ENCODE measurements at places on chromosomes 6 and 20. TPM values are rescaled to one million over a fixed set of nuclear protein-coding genes. Genes with fewer than 3 reads are reported as not detected.

FBXO9 gene
- 96.8 TPM for total RNA-seq

SLC22A16 gene
- not detected for total RNA-seq

- ATAC-seq: no peak
Measured at GRCh38 chr20:3106185-3106584, 21.7 kb upstream of the AVP start.

DNA sequence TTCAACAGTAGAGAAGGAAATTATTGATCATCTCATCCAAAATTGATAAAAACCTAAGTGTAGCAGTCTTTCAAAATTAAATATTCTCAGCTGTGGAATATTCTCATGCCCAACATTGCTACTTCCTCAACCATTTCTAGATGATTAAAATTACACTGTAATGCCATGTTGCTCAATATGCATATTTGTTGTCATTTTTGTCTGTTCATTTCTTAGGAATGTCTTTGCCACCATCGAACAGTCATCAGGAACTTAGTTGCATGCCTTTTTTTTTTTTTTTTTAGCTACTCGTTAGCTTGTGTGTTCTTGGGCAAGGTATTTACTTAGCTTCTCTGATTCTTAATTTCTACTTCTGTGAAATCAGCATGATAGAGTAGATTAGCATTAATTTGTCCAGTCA, 188.6 kb downstream of the DTNBP1 start:
- no peak for ATAC-seq

DNA sequence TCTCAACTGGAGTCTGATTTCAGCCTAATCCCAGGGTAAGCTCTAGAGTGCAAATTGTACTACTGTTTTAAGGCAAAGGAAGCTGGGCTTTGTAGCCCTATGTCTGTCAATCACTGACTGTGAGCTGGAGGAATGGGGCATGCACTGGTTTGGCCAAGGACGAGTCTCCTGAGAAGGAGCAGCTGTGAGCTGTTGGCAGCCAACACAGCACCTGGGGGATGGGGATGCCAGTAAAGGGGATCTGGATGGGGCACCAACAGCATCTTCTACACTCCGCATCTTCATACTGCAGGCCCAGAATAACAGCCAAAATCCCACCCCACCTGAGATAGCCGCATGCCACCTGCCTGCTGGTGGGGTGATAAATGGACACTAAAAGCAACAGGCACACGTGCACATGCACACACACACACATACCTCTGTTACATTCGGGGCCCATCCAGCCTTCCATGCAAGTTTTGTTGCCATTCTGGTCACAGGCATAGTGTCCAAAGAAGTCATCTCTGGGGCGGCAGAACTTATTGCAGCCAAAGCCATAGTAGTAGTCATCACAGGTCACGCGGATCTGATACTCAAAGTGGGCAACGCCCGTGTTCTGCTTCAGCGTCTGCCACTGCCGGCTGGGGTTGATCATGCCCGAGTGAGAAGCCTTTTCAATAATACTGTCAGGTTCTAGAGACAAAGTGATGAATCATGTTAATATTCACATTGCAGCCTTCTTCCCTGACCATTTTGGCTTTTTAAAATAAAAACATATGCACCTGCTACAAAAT, 15.6 kb downstream of the JAG1 start:
- peak; percentile 72 for ATAC-seq

TAGAP gene
- 0.92 TPM for total RNA-seq

DNA sequence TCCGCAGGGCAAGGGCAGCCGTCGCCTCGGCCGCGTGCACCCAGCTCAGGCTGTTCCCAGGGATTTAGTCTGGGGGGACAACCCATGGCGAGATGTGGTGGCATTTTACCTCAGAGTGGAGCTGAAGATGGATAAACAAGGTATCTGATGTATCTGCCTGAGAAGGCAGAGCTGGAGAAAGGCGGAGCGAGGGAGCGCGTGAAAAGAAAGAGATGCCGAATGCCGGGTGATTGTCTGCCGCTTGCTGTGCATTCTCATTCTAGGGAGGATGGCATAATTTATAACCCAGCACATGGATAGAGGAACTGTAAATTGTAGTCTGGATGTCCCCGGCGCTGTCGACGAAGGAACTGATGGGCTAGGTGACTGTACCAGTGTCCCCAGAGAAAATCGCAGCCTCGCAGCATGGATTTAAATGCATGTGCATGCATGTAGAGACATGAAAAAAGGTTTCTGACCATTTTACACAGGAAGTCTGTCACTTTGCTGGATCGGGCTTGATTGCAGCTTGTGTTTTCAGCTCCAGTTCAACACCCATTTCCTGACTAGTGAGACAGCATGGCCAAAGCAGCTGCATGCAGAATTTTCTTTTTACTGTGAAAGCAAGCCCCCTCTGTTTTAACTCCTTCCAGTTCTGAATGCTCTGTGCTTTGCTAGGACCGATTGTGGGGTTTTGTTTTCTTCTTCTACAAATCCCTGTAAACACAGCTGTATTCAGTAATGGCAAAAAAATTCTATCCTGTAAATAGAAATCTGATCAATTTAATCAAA, 149.7 kb downstream of the PRL start:
- ATAC-seq: no peak

DNA sequence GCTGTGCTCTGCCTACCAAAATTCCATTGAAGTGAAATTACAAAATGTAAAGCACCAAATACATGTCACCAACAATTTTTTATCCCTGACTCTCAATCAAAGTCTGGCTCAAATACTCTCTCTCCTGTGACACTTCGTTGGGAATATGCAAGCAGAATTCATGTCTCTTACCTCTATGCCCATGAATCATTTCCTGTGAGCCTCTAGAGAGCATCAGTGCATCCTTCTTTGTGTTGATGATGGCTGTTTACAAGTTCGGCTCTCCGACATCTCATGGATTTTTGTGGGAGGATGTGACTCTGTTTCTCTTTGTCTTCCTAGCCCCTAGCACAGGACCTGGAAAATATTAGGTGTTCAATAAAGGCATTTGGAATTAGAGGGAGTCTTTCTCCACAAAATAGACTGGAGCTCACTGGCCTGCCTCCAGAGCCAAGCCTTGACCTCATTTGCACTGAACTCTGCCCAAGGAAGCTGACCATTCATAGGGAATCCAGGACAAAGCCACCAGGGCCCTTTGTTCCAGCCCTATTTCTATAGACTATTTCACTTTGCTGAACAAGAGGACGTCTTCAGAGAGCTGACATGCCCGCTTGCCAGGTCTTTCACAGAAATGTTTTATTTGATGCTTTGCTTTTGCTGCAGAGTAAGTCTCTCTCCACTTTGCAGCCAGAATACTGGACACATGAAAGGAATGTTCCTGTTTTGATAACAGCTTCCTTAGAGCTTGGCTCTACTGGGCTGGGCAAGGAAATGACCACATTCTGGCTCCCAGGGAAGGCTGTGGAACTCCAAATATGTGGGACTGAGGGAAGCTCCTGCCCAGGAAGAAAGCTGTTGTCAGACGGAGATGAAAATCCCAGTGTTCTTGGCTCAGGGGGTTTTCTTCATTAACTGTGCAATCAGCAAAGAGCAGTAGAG, 194.5 kb upstream of the CDYL start:
- ATAC-seq: no peak

GRCh38 chr6:143621876-143622605, 55.7 kb upstream of the PHACTR2 start:
- ATAC-seq: no peak

DNA sequence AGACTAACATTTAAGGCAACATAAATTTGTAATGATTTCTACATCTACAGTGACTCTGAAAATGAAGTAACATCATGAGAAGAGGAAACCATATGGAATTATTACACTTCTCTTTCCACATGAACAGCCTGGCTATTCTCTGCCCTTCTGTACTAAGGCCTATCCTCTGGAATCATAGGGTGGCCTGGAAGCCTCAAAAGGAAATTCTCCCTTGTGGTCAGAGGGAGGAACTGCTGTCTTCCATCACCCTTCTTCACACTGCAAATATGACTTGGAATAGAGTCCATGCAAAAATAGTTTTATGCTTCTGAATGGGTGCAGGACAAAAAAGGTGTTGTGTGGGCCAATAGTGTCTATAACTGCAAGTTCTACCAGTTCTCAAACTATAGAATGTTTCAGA, 44.6 kb upstream of the SH3BGRL2 start:
- peak; percentile 43 for ATAC-seq

GRCh38 chr6:20706238-20706938, 172.1 kb downstream of the CDKAL1 start:
- peak; percentile 72 for ATAC-seq

SNAI1 gene
- 0.36 TPM for total RNA-seq

RUNX2 gene
- total RNA-seq: 2.5 TPM

ATAT1 gene
- total RNA-seq: 4.6 TPM

C20orf204 gene
- total RNA-seq: 0.88 TPM

- ATAC-seq: no peak
Measured at GRCh38 chr6:158047127-158047518, 65.5 kb downstream of the SYNJ2 start.

TRIM40 gene
- total RNA-seq: not detected

DNA sequence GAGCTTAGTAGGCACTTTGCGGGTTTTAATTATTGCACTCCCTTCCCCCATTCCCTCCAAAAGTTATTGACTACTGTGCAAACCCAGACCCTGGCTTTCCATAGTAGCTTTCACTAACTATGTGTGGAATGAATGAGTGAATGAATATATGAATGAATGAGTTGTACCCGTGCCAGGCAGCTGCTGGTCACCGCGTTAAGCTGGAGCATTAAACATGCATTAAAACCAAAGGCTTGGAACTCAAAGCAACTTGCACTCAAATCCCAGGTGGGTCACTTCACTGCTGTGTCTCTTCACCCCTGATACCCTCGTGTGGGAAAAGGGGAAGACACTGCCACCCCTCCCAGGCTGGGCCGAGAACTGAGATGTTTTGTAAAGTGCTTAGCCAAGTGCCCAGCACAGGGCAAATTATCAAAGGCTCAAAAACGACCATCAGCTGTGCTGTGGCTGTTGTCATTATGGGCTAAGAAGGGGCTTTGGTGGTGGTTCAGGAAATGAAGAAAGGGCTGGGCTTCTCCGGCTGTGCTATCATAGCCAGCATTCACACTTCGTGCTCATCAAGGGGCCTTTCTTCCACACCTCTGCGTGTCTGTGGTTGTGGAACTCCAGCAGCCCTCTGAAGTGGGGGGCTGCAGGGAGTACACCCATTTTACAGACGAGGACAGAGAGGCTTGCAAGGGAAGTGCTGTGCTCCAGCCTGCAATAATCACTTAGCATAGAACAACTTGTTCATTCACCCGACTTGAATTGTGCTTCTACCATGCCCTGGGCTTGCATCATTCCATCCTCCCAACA, 60.2 kb upstream of the STX16 start:
- ATAC-seq: no peak

SIRPB1 gene
- 3.5 TPM for total RNA-seq

DNA sequence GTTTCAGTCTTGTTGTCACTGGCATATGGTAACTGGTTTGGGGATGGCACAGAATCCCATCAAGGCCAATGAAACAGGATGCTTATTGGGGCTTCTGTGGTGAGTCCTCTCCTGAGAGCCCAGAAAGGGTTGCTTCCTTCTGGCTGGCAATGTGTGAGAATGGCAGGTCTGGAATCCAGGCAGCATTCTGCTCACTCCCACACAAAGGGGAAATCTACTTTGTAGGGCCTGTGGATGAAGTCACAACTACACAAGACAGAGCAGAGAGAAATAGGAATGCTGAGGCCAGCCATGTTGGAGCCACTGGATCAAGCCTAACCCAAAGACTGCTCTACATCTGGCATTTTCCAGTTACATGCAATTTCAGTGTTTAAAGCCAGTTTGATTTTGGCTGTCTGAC, 15.7 kb downstream of the PLAGL2 start:
- ATAC-seq: no peak

GRCh38 chr20:42895020-42895419, 294.7 kb downstream of the PTPRT start:
- ATAC-seq: no peak

GRCh38 chr6:88251301-88251700, 85.2 kb upstream of the CNR1 start:
- ATAC-seq: no peak

DNA sequence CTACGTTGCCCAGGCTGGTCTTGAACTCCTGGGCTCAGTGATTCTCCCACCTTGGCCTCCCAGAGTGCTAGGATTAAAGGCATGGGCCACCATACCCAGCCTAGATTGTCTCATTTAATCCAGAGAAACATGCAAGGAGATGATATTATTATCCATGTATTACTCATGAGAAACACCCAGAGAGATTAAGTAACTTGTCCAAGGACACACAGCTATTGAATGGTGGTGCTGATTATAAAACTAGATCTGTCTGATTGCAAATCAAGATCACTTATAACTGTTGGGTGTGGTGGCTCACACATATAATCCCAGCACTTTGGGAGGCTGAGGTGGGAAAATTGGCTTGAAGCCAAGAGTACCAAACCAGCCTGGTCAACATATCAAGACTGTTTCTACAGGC, 94.4 kb upstream of the ZNF217 start:
- ATAC-seq: no peak

- ATAC-seq: peak; percentile 62
Measured at GRCh38 chr6:16704401-16705045, 56.7 kb downstream of the ATXN1 start.

DNA sequence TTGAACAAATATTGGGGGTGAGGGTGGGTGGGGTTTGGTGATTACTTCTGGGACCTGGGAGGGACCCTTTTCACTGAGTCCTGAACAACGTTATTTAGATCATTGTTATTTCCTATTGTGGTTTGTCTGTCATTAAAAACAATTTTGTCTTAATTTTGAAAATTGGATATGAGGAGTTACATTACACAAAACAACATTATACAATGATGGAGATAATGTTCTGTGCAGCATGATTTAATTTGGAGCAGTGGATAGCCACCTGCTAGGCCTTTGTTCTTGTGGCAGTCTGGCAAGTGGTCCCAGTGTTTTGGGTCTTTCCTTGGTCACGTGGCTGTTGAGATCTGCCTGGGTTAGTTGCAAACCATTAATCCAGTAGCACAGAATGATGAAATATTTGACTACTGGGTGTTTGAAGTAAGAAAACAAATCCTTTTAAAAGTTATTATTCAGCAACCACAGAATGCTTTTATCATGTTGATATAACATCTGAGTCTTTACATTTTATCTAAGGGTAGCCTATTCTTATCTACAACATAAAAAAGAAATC, 172.8 kb downstream of the CDKAL1 start:
- no peak for ATAC-seq

- no peak for ATAC-seq
Measured at GRCh38 chr6:168282985-168283685, 36.4 kb downstream of the DACT2 start.

GRCh38 chr20:37229357-37229756, 32.3 kb downstream of the GHRH start:
- no peak for ATAC-seq

DNA sequence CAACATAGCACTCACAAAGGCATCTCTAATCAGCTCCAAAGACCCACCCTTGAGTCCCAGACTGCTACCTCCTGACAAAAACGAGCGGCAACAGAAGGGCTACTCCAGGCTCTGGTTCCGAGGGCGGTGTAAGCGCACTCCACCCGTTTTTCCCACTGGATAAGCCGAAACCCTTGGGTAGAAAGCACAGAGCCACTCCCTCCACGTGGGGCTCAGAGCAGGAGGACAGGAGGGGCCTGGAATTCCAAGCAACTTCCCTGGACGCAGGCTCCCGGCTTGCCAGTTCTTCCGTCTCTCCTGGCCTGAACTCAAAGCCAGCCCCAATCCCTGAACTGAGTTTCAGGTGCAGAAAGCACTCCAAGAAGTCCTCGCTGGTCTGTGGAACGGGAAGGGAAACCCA, 7.4 kb downstream of the GMEB2 start:
- no peak for ATAC-seq

WRNIP1 gene
- 41.2 TPM for total RNA-seq

Data from esophagus mucosa (tissue), 1 donor.